ENCODE measurements at places on chromosomes 2 and 18.

DNA sequence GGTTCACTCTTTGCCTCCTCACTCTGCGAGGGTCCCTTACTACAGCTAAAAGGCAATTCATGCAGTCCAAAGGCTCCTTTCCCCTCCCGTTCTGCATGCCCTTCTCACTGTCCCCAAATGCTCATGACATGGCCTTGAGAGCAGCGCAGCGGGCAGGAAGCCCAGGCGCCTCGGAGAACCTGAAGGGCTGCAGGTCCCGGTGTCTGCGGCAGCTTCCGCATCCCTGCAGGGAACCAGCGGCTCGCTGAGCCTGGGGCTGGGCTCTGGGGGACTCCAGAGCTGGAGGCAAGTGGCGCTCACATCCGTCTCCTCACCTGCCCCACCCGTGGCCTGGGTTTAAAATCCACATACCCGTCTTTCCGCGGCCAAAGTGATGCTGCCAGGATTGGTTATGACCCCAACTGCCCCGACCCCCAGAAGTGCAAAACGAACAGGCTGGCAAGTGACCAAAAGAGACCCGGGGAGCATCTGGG is 462 bp upstream of the CIDEA start:
- no peak for DNase-seq

DNA sequence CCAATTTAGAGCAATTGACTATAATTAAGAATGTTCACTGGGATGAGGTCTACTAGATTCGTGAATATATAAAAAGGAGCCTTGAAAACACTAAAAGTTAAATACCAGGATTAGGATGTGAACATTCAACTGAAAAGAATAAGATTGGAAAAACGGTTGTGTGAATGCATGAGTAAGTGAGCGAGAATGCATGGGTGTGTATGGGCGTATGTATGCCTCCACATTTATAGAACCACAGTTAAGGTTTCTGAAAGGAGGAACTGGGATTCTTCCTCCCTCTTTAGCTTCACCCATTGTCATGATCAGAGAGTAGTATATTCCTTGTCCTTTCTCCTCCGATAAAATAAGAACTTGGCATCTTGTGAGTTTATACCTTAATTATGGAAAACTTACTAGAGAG is 151.1 kb upstream of the UBE2E3 start:
- DNase-seq: no peak

DNA sequence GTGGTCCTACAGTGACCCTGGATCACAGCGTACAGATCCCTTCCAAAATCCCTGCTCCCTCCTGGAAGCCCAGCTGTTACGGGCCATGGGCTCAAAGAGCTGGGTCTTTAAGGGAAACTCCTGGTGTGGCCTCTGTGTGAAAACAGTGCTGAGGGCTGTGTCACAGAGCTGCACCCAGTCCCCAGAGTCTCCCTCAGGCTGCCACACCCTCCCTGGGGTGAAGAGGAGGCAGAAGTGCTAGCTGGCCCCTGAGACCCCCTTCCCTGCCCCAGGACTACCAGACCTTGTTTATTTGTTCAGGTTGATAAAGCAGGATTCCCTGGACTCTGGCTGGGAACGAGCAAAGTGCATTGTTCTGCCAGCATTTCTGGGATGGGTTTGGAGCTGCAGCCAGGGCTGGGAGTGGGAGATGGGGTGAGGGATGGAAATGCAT is 7.7 kb downstream of the ATOH8 start:
- DNase-seq: no peak

GRCh38 chr2:149101818-149102217 is 63.3 kb downstream of the LYPD6B start:
- DNase-seq: no peak

GRCh38 chr2:179174240-179174639 is 90.4 kb downstream of the SESTD1 start:
- no peak for DNase-seq

DNA sequence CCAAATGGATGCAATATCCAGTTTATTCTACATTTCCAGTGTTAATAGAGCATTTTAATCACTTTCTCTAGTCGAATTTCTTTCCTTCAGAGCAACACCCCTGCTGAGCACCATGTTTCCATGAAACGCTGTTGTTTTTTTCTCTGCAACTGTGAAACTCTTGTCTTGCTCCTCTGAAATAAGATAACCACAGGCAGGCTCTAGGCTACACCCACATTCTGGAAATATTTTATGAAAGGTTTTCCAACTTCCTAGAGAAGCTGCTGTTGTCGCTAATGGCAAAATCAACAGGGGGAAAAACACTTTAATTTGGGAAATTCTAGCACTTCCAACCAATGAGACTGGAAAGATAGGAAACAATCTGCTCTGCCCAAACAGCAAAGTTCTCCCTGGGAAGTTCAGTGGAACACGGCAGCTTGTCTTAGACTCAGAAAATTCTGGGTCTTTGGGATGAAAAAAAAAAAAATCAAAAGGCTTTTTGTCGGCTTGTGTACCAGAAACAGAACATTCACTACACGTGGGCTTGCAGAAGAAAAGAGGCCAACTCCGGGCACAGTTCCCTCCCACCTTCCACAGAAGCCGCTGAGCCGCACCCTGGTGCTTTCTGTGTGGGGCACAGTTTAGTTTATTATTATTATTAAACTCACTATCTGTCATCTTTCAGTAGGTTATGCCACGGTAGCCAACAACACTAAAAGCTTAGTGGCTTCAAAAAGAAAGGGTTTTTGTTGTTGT is 98.7 kb downstream of the MMADHC start:
- no peak for DNase-seq

DNA sequence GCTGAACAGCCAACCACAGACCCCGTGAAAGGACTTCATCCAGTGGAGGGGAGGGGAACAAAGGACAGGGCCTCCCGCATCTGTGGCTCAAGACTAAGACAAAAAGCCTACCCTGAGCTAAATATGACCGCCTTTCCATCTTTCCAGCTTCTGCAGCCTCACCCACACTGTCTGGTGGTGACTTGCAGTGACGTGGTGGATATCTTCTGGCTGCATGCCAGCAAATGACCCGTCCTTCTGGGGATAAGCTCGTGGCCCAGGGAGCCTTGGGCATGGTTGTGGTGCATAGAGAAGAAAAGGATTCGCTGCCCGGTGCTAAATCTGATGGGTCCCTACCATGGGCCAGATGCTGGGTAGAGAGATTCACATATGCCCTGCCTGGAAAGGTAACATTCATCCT is 8.7 kb upstream of the NGEF start:
- no peak for DNase-seq

DNA sequence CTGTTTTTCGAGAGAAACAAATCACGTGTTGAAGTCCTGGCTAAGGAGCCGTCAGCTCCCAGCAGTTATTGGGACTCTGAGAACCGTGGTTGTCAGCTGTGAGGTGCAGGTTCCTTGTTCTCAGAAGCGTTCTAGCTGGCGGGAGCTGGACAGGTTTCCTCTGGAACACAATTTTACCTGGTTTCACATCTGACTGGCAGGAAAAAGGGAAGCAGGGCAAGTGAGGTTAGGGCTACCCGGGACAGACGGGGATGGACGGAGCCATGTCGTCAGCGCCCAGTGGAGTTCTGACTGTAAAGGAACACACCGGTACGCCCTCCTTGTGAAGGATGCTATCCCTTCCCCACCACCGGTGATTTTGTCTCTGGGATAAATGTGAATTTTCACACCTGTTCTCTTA is 26.1 kb downstream of the ITGB1BP1 start:
- no peak for DNase-seq

Measured in fibroblast of skin of right quadriceps (primary cell).